HepG2 (cell line): ENCODE measurements at places on chromosomes 3 and 15. TPM values are rescaled to one million over a fixed set of nuclear protein-coding genes. Genes with fewer than 3 reads are reported as not detected.

AHSG gene
- total RNA-seq: 916 and 2,043 TPM in 2 replicates

DNA sequence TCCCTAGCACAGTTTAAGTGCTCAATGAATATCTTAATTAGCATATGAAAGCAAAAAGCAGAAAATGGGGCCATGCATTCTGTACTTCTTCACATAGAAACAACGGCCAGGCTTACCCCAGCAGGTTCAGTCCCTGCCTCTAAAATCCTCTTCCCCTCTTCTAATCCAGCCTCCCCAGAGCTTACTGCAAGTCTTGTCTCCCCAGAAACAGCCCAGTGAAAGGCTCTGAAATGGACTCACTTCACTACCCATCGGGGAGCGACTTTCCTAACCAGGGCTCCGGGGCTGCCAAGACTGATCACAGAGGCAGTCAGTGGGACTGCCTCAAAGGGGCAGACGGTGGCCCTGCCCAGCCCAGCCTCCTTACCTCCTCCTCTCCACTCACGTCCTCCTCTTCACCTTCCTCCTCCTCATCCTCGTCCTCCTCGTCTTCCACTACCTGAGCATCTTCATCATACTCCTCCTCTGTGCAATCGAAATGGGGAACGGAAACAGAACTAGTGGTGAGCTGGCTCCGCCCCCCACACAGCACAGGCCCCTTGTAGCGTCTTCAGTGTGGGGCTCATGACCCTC, 38.0 kb downstream of the ANP32A start:
- DNase-seq: no peak

C2CD4A gene
- 0.17 and 0.20 TPM in 2 replicates for total RNA-seq

GRCh38 chr3:104992676-104993075, 374.0 kb upstream of the ALCAM start:
- no peak for DNase-seq

EFCC1 gene
- not detected in 2 replicates for total RNA-seq

GRCh38 chr3:167983583-167983982, 112.1 kb downstream of the GOLIM4 start:
- DNase-seq: no peak

ECE2 gene
- total RNA-seq: not detected in 2 replicates

- DNase-seq: no peak
These were observed 1.4 kb upstream of the GPR156 start for GRCh38 chr3:120286465-120286864.

DNA sequence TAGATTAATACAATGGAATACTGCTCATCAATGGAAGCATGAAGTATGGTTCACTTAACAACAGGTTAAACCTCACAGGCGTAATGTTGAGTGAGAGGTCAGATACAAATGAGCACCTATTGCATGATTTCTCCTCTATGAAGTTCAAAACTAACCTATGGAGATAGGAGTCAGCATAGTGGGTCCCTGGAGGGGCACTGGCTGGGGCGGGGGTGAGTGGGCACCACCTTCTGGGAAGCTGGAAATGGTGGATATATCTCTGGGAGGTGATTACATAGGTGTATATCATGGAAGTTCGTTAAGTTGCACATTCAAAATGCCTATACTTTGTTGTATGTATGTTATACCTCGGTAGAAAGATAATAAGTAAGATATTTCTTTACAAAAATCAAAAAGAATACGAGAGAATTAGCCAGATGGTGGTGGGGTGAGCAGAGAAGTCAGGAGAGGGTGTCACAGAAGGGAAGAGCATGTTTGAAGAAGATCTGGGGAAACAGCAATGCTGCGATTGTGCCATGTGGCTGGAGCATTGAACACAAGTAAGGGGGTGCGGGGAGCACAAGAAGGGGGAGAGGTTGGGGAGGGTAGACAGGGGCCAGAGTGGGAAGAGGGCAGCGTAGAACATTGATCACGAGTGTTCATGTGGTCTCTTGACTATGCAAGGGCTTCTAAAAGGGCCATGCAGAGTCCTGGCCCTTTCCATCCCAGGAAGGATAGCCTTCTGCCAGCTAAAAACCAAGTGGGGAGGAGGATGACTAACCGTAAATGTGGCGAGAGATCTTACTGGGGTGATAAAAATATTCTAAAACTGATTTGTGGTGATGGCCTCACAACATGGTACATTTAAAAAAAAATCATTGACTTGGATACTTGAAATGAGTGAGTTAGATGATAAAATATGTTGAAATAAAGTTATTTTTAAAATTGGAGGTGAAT, 30.2 kb downstream of the ITGA11 start:
- no peak for DNase-seq

PLSCR5 gene
- not detected in 2 replicates for total RNA-seq

DBR1 gene
- total RNA-seq: 16.7 and 22.7 TPM in 2 replicates

DNA sequence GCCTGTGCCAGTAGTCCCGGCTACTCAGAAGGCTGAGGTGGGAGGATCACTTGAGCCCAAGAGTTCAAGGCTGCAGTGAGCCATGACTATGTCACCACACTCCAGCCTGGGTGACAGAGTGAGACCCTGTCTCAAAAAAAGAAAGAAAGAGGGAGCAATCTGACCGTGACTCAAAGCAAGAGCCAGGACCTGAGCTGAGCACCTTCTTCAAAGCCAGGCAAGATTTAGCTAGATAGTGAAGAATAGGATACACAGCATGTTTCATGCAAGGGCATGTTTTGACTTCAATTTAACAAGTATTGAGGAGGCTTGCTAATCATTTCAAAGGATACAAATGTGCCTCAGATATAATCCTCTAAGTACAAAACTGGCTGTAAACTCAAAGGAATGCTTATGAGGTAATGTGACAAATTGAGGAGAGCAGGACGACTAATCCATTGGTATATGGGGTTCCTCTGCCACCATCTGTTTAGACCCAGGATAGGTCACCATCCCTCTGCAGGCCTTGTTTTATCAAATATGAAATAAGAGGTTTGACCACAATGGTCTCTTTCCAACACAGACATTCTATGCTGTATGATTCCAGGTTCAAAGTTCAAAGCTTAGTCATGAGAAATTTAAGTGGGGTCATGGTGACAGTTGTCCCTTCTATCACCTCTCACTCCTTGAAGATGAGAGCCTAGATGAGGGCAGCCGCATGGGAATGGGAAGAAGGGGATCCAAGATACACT, 33.2 kb downstream of the RAB27A start:
- peak; percentile 5 for DNase-seq

GRCh38 chr3:24400450-24400849, 94.2 kb downstream of the THRB start:
- DNase-seq: no peak

ZNF35 gene
- 0.22 and 0.62 TPM in 2 replicates for total RNA-seq

GRCh38 chr15:38091078-38091645, 156.7 kb downstream of the TMCO5A start:
- no peak for DNase-seq

DNA sequence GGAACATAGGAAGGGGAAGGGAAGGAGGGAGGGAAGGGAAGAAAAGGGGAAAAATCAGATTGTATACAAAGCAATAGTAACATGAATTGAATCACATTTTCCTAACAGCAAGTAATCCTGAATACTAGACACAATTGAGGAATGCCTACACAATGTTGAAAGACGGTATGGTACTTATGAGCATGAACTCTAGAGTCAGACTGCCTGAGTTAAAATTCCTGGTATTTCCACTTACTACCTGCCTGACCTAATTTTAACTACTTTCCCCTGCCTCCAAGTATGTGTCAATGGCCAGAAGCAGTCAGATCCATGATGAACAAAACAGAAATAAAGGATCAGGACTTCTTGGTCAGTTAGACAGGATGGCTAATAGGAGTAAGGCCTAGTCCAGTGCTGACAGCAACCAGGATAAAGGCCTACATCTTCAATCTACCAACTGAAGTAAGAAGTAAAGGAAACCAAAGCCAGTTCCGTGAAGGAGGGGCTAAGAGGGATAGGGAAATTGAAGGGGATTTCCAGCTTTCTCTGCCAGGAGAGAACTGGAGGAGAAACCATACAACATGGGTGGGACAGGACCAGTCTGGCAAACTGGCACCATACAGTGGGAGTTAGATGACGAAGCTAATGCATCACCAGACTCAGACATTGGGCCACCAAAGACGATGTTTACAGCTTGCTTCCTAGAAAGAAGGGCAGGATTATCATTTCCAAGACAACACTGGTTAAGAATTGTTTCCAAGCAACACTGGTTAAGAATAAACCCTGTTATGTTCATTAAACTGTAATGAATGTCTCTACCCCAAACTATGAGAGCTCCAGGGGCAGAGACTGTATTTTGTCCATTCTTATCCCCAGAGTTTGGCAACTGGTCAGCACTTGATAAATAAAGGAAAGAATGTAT, 151.6 kb upstream of the UBE2E2 start:
- no peak for DNase-seq

DNA sequence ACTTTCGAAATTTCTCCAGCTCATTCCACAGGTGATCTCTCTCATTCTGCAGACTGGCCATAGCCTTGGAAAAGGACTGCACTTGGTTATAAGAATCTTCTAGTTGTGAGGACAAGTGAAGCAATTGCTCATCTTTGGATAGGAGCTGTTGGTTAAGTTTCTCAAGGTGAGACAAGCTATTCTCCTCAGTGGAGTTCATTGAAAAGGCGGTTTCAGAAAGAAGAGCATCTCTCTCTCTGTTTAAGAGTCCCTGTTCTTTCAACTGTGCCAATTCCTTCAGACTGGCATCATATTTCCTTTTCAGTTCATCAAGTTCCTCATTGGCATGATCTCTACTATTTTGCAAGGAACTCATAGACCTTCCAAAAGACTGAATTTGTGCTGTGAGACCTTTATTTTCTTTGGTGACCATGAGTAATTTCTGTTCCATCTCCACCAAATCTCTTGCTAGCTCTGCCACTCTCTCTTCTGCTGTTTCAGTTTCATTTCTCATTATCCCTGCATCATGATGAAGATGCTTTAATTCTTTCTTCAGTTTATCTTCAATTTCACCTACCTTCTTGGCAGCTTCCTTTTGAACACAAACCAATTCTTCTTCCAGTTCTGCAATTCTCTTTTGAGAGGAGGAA, 30.2 kb upstream of the HCLS1 start:
- DNase-seq: no peak

FBXL2 gene
- 1.2 and 1.8 TPM in 2 replicates for total RNA-seq

TLE3 gene
- 11.9 TPM in 2 replicates for total RNA-seq

PRTG gene
- total RNA-seq: 17.1 and 22.3 TPM in 2 replicates

- DNase-seq: no peak
These were observed 230.6 kb downstream of the NEK10 start for GRCh38 chr3:27138562-27138961.

DNA sequence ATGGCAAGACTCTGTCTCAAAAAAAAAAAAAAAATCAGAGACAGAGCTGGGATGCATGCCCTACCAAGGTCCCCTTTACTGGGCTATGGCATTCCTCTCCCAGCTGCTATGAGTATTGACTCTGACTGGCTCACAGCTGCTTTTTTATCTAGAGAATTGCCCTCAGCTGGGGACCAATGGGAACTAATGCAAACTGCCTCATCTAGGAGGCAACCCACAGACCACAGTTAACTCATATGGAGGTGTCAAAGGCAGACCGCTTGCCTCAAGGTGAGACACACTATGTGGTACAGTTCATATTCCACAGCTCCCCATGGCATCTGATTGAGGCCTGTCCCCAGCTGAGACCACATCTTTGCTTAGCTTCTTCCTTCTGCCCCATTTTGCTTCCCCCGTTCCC, 183.5 kb upstream of the EOMES start:
- DNase-seq: no peak

DNA sequence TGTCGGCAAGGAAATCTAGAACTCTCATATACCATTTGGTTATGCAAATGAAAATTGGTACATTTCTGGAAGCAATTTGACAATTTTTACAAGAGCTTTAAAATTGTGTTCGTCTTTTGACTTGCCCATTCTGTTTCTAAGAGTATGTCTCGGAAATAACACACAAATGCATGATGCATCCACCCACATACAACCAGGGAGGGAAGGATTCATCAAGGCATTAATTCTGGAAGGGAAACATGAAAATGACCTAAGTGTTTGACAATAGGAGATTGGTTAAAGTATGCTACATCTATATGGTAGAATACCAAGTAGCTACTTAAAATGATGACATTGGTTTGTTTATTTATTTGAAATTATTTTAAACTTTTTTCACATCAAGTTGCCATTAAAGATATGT, 58.6 kb downstream of the PIAS1 start:
- DNase-seq: no peak

DNA sequence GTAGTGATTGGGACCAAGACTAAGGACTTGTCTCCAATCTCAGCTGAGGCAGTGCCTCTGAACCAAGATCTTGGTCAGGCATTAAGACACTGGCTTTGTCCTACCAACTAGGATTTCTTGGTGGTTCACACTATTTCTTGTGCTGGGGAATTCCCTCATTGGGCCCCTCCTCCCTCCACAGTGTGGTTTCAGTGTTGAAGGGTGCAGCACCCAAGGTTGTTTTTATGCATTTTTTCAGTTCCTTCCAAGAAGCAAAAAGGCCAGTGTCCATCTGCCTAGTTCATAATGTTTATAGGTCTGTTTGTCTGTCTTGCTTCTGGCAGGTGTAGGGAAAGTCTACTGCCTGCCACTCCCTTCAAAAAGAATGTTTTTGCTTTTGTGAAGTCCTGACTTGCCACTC, 10.6 kb upstream of the ITPKA start:
- DNase-seq: no peak

- DNase-seq: no peak
These were observed 557.2 kb downstream of the NR2F2 start for GRCh38 chr15:96887730-96888129.

DNA sequence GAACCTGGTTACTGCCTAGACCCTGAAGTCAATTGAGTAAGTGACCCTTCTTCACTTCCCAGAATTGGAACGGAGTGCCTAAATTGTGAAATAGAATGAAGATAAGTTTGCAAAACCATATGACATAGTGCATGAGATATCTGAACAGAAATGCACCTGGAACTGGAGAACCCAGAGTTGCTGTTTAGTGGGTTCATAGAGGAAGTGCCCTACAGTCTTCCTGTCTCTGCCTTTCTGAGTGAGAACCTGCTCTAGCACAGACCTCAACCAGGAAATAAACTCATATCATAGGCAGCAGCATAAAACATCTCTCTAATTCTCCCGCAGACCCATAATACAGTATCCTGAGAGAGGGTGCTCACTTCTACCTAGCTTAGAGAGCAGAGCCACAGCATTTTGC, 82.9 kb downstream of the EOMES start:
- no peak for DNase-seq

DNA sequence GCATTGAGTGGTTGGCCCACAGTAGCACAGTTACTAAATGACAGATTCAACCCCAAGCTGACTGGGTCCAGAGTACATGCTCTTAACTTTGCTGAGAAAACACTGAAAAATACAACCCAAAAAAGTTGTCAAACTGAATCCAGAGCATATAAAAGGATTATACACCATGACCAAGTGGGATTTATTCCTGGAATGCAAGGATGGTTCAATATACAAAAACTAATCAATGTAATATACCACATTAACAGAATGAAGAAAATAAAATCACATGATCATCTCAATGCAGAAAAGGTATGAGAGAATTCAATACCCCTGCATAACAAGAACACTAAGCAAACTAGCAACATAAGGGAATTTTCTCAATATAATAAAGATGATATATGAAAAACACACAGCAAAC, 98.5 kb downstream of the STAG1 start:
- no peak for DNase-seq

- DNase-seq: no peak
These were observed 364.0 kb upstream of the RBMS3 start for GRCh38 chr3:28916713-28917499.

GRCh38 chr3:40148827-40149226, 160.7 kb upstream of the EIF1B start:
- no peak for DNase-seq

IQCF2 gene
- total RNA-seq: not detected in 2 replicates
